Omental fat pad (tissue), 4 donors: ENCODE measurements at places on chromosomes 7 and 10. TPM values are rescaled to one million over a fixed set of nuclear protein-coding genes. Genes with fewer than 3 reads are reported as not detected.

DNA sequence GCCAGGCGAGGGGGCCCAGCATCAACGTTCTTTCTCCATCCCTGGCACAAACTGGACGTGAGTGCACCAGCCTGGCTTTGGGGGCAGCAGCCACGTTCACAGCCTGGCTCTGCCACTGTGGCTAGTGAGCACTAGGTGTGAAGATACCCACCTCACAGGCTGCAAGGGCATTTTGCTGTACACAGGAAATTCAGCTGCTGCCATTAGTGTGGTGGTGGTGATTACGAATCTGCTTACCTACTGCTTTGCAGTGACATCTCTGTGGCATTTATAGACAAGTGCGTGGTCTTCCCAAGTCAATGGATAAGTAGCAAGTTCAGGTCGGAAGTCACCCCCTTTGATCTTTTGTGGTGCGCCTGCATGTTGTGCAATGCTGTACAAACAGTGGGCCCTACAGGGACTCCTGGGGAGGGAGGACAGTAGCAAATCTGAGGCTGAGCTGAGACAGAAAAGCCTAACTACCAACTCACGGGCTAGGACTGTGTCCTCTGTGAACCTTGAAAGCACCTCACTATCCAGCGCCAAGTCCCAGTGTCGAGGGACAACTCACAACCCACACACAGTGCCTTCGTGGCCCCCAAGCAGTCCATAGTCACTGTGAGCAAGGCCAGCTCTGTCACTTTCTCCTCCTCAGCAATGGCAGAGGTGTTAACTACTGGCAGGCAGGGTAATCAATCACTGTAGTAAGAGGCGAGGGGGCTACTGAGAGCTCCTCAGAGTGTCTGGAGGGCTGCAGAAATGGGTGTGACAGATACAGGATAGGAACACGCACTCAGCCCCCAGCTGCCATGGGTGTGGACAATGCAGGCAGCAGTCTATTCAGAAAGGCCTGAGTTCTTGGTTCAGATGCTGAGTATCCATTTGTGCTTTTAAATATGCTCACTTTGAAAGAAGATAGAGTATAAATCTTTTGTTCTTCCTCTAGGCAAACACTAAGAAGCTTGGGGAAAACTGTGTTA is 17.0 kb upstream of the MMP21 start:
- DNase-seq, result no peak

- DNase-seq, result no peak
Measured at GRCh38 chr10:35784751-35785150, 142.7 kb upstream of the FZD8 start.

- no peak for DNase-seq
Measured at GRCh38 chr7:2148189-2148588, 84.6 kb downstream of the MAD1L1 start.

GRCh38 chr7:26950889-26951288 is 86.5 kb upstream of the SKAP2 start:
- no peak for DNase-seq

GRCh38 chr7:7696458-7697119 is 21.8 kb downstream of the RPA3 start:
- no peak for DNase-seq

- no peak for DNase-seq
Measured at GRCh38 chr7:143485500-143485899, 7.8 kb downstream of the TAS2R41 start.

GRCh38 chr7:49099587-49100326 is 175.4 kb downstream of the CDC14C start:
- no peak for DNase-seq

DNA sequence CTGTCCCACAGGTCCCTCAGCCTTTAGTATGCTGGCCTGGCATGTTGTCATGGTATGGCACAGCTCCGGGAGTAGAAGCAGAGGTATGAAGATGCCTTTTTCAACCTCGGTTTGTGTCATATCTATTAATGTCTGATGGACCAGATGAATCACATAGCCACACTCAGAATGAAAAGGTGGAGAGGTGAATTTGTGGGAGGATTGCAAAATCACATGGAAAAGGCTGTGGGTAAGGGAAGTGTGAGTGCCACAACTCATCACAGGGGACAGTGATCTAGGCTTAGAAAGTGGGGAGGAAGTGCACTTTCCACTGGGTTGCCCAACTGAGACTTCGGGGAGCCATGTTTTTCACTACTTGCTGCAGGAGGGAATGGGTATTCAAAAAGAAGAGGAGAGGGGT is 190.7 kb downstream of the WDR11 start:
- no peak for DNase-seq

GRCh38 chr7:3493499-3493898 is 192.4 kb downstream of the SDK1 start:
- DNase-seq, result no peak

DNA sequence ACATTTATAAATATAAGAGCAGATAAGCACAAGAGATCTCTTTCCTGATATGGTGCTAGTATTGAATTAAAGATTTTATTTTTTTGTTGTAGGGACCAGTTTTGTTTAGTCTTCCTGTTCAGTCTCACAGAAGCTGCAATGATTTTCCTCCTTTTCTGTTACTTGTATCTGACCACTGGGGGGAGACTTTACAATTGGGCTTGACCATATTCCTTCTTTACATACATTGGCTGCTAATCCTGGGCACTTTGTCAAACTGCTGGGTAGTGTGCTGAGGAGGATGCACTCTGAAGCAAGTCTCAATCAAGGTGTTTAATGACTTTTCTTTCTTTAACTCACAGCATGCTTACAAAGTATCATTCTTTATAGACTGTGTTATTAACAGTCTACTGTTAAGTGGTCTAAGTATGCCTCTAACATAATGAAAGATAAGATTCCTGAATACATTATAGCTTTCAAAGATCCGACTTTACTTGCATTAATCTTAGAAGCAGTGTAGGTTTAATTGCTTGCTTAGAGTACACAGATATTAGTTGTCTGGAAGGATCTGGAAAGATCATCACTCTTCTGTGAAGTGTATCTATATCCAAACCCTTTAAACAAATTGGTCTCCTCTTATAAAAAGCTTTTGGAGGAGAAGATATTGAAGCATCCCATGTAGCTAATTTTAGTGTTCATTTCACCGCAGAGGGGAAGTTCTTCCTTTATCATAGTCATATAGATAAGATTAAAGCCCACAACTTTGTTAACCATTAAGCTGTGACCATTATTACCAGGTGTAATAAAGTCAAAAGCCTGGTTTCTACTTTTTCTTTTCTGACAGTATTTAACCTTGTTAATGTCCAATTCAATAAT is 3.1 kb downstream of the PALS2 start:
- no peak for DNase-seq

DNA sequence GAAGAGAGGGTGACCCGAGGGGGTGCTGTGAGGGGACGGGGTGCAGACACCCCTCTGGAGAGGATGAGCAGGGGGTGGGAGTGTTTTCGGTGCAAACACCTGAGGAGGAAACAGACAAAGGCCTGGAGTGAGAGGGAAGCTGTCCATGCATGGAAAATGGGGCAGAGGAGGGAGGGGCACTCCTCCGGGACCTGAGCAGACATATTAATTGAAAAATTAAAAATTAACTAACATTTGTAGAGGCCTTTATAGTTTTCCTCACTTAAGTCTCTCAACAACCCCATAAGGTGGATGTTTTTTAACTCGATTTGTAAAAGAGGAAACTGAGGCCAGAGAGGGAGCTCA is 1.2 kb downstream of the VPS37D start:
- DNase-seq, result no peak

GRCh38 chr10:117948493-117948892 is 98.2 kb downstream of the RAB11FIP2 start:
- DNase-seq, result no peak

GRCh38 chr10:78259391-78259790 is 225.7 kb downstream of the RPS24 start:
- DNase-seq, result no peak

DNA sequence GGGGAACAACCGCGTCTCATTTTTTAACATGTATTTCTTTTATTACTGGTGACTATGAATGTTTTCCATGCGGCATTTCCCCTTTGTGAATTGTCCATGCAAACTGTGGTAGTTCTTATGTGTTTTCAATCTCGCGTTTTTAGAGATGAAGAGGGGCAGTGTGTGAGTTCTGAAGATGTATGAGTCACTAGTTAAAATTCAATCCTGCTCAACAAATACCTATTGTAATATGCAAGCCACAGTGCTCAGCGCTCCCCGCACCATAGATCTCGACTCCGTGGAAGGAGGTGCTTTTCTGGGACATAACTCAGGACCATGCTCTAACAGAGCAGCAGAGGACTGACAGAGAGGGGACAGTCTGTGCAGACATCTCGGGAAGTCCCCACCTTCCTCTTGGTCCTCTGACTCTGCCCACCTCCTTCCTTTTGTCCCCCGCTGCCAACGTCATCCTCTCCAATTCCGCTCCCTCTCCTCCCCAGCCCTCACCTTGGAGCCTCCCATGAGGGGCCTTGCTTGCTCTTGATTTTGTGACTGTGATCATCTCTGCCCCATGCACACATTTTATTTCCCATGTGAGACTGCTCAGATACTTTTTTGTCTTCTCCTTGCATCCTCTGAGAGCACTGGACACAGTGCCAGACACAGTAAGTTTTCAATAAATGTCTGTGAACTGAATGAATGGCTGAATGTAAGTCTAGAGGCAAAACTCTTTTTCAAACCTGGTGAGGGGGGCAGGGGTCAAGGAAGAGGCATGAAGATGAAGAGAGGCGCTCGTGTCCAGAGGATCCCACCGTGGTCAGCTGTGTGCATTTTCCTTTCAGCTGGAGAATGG is 42.7 kb upstream of the PLEKHA1 start:
- no peak for DNase-seq

- DNase-seq, result no peak
Measured at GRCh38 chr10:68235111-68235510, 3.2 kb upstream of the ATOH7 start.

DNA sequence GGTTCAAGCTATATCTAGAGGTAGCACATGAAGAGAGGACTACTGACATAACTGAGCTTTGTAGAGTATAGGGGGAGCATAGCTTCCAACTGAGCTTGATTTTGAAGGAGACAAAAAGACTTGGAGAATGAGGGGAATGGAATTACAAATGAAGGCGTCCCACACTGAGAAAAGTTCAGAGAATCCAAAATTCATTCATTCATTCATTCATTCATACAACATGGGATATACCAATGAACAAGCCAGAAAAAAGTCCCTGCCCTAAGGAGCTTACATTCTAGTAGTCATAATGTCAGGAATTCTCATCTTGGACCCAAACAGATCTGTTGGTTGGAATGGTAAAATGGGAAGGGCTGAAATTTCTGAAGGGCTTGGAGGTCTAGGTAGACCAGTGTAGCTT is 62.0 kb downstream of the ENTPD1 start:
- no peak for DNase-seq

DNA sequence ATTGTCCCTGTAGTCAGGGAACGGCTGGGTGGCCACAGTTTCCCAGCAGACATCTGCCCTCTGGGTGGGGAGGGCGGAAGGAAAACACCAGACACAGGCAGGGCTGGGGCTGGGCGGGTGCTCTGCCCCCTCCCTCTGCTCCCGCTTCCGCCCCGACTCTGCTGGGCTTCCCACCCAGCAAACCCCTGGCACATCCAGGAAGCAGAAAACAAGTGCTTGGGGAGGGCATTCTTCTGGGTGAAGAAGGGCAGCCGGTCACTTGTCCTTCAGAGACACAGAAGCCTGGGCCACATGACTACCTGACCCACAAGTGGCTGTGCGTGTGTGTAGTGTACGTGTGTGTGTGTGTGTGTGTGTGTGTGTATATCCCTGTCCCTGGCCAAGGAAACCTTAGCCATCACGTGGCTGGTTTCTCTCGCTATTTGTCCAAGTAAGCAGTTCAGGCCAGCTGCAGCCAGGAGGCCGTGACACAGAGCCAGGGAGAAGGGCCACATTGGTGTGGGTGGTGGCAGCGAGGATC is 77.9 kb downstream of the ZMIZ1 start:
- DNase-seq, result no peak

DNA sequence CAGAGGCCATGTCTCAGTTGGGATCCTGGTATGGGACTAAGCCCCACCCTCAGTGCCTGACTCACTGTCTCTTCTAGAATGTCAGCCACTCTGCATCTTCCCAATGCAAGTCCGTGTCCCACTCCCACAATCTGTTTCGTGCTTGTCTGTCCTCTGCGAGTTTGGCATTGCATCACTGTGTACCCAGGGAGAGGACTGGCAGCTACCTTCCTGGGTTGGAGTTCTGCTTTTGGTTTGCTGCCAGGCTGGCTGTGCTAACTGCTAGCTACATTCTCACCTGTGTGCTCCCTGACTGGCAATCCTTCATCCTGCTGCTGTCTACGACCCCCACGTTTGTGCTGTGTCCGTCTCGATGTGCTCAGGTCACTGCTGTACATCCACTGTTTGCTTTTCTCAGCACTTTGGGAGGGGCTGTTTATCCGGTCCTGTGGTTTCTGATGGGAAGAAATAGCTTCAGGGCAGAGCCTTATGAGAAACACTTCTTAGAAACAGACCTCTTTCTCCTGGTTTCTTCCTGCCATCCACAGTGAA is 56.0 kb upstream of the GLI3 start:
- no peak for DNase-seq

- DNase-seq, result no peak
Measured at GRCh38 chr10:60846173-60846572, 67.9 kb downstream of the CDK1 start.

- DNase-seq, result no peak
Measured at GRCh38 chr10:114703377-114704107, 45.5 kb upstream of the ABLIM1 start.

GRCh38 chr7:31794851-31795344 is 107.9 kb downstream of the PPP1R17 start:
- no peak for DNase-seq

GRCh38 chr10:42553064-42553407 is 85.3 kb downstream of the ZNF33B start:
- no peak for DNase-seq

- DNase-seq, result no peak
Measured at GRCh38 chr10:11331726-11332125, 279.7 kb downstream of the USP6NL start.

- no peak for DNase-seq
Measured at GRCh38 chr7:81956520-81956919, 186.7 kb upstream of the HGF start.

DNA sequence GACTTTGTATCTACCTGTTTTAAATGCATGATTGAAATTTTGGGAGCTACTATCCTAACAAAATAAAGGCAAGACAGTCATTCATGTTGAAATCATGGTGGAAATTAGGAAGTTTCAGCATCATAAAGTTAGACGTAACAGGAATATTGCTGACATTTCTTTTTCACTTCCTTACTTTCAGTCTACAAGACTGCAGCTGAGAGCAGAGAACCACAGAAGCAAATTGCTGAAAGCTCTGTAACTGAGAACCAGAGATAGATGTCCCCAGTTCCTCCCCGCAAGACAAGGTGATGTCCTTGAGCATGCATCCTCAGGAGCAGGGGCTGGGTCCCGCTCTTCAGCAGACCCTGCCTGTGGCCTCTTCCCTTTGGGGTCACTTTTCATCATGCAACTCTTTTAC is 466.3 kb upstream of the POM121L12 start:
- no peak for DNase-seq

Gene TUBAL3
- total RNA-seq, result not detected

Gene CUL2
- total RNA-seq, result 20.2 TPM

Gene ZEB1
- 128 TPM for total RNA-seq

Gene NEUROD6
- not detected for total RNA-seq

Gene LOXL4
- 5.0 TPM for total RNA-seq

Gene NKX1-2
- not detected for total RNA-seq

Gene ENTPD7
- 18.6 TPM for total RNA-seq

Gene ANXA8
- 173 TPM for total RNA-seq

Gene VSTM4
- 19.1 TPM for total RNA-seq

Gene GPR158
- 0.48 TPM for total RNA-seq

Gene MPLKIP
- total RNA-seq, result 34.6 TPM
